Karpas-422 (cell line): ENCODE measurements at places on chromosomes 13 and 19.

DNA sequence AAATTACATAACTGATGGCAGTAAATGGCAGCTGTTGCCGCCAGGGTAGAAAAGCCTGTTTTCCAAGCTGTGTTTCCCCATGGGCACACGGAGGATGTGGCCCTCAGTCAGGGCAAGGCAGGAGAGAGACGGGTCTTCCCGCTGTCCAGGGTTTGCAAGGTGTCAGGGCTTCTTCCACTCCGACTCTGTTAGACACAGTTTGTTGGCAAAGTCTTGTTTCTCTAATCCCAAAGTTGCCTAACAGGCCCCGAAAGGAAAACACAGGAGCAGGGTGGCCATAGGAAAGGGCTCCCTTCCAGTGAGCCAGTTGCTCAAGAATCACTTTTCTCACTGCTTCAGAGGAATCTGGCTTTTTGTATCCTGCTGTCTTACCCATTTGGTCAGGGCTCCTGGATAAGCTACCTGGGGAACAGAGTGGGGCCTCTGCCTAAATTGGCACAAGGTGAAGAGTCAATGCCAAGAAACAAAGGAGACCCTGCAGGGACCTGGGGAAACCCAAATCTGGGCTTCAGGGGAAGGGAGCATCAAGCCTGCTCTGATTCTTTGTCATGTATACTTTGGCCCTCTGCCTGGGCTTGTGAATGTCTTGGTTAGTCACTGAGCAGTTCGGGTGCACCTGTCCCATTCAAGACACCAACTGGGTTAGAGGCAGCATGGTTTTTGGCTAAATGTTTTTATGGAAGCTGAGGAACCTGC lies 29.0 kb upstream of the CXCL17 start:
- peak; percentile 23 for DNase-seq

GRCh38 chr13:39144391-39144790 lies 106.1 kb downstream of the NHLRC3 start:
- DNase-seq: no peak

- no peak for DNase-seq
These were observed 2506.4 kb downstream of the PCDH9 start for GRCh38 chr13:64723724-64724123.

DNA sequence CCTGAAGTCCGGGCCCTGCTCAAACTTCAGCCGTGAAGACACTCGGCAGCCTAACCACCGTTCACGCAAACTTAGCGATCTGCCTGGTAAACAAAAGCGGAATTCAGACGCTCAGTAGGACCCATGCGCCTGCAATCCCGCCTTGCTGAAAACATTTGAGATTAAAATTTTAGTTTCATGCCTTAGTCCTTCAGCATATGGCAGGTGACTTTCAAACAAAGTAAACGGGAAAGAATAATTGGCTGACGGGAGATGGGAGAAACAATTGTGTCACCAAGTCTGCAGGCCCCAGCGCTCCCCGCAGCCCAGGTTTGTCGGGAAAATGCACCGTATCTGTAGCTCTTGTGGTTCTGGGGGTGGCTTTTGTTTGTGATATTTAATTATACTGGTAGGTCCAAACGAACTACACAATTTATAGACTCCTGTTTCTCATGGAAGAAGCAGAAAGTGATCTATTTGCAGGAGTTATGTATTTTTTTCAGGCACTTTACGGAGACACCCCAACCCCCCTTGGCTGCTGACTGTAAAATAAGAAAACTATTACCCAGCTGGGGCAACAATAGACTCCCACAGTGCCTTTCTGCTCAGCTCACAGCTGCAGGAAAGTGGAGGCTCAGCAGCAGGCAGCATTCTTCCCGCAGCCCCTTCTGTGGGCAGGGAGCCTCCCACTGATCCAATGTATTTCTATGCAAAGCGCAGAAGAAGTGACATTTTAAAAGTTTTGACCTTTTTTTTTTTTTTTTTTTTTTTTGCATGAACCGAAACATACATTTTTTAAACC lies 94.8 kb downstream of the SOX1 start:
- no peak for DNase-seq

GRCh38 chr19:42086770-42087550 lies 11.0 kb downstream of the ZNF574 start:
- peak; percentile 71 for DNase-seq

GRCh38 chr19:54606230-54606629 lies 12.8 kb downstream of the LILRA1 start:
- no peak for DNase-seq

DNA sequence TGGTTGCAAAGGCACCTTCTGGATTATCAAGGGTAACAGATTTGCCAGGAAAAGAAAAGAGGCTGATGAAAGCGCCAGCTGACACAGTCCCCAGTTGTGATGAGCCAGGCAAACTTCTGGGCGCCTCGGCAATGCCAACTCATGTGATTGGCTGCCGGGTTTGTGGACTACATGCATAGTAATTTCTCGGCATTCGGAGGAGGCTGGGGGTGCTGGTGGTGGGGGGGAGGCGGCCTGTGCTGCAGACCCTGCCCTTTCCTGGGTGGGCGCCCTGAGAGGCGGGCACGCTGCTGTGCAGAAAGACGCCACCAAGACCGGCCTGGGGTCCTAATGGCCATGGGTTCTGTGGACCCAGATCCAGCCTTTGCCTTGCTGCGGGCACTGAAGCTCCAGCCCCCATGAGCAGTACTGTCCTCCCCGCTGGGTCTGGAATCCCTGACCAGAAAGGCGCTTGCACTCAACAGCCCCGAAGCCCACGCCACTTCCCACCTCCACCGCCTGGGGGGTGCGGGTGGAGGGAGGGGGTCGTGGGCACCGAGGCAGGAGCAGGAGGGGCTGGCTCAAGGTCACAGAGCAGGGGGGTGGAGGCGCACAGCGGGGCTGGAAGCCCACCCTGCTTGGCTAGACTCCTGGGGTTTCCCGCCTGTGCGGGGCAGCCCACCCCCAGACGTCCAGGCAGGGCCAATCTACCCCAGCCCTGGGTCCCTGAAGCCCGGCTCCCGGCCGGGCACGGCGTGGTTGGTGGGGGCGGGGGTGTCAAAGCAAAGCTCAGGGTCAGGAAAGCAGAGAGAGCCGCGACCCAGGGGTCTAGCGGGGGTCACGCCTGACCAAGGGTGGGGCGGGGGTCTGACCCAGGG lies 1.0 kb downstream of the DIRAS1 start:
- DNase-seq: no peak

DNA sequence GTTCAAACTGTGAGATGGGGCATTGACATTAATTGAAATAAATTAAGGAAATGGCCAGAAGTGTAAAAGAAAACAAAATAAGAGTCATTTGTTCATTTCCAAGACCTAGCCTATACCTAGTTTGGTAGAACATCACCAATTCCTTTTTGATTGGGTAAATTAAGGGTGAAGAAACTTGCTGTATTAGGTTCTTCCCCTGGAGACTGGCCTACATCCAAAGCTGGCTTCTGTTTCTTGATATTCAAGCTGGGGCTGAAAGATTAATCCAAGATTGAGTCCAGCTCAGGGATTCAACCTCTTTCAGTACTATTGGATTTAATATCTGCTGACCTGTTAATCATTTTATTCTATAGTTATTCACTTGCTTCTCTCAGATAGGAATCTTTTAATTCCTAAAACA lies 183.2 kb downstream of the GPC6 start:
- no peak for DNase-seq

GRCh38 chr19:4650159-4650558 lies 10.8 kb downstream of the TNFAIP8L1 start:
- no peak for DNase-seq

DNA sequence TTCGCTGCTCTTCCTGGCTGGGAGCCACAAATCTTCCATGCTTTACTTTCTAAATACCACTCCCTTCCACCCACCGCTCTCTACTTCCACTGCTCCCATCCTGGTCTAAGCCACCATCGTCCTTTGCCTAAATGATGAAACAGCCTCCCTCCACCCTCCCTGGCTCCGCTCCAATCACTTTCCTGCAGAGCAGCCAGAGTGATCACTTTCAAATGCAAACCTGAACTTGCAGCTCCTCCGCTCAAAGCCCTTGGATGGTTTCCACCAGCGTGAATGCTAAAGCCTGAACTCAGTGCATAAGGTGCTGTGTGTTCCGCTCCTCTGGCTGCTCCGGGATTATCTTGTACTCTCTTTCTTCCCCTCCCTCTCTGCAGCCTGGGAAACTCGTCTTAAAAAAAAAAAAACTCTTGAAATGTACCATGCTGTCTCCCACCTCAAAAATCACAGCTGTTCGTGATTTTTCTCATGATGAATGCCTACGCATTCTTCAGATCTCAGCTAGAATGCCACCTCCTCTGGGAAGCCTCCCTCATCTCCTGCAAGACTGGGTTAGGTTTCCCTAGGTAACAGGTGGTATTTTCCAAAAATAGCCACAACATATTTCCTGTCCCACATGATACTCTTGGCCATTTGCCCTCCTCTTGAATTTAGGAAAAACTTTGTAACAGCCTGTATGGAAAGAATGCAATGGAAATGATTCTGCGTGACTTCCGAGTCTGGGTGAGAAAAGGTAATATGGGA lies 3.7 kb upstream of the SIN3B start:
- DNase-seq: no peak

GRCh38 chr13:107284173-107284572 lies 716.2 kb upstream of the ARGLU1 start:
- DNase-seq: no peak

GRCh38 chr13:107835339-107836018 lies 379.9 kb downstream of the LIG4 start:
- DNase-seq: no peak

- DNase-seq: no peak
These were observed 50.7 kb upstream of the FNDC3A start for GRCh38 chr13:48925001-48925400.

GRCh38 chr13:45220403-45220802 lies 19.6 kb upstream of the KCTD4 start:
- no peak for DNase-seq

DNA sequence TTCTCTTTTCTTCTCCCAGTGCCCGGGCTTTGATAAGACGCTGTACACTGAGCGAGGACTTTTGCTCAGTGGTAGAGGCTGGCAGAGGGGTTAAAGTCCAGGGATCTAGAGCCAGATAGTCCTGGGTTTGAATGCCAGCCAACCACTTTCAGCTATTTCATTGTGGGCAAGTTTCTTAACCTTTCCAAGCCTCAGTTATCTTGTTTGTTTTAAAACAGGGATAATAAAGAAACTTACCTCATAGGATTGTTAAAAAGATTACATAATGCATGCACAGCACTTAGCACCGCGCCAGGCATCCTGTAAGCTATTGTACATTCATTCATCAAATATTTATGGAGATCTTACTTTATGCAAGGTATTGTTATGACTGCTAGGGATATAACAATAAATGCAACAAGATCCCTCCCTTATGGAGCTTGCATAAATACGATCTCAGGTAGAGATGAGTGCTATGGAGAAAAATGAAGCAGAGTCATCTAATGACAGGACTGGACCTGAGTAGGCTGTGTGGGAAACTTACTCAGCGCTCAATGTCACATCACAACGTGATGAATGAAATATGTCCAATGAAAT lies 70.8 kb downstream of the LNX2 start:
- no peak for DNase-seq

DNA sequence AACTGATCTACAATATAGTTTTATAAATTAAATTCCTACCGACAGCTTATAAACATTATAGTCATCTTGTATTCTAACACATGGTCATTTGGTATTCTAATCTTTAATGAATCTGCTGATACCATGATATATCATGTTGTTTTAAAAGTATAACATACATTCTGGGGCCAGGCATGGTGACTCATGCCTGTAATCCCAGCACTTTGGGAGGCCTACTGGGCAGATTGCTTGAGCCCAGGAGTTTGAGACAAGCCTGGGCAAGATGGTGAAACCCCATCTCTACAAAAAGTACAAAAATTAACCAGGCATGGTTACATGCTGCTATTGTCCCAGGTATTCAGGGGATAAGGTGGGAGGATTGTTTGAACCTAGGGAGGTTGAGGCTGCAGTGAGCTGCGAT lies 3.1 kb downstream of the ZNF383 start:
- DNase-seq: no peak

GRCh38 chr19:45820413-45821102 lies 5.5 kb upstream of the RSPH6A start:
- no peak for DNase-seq

DNA sequence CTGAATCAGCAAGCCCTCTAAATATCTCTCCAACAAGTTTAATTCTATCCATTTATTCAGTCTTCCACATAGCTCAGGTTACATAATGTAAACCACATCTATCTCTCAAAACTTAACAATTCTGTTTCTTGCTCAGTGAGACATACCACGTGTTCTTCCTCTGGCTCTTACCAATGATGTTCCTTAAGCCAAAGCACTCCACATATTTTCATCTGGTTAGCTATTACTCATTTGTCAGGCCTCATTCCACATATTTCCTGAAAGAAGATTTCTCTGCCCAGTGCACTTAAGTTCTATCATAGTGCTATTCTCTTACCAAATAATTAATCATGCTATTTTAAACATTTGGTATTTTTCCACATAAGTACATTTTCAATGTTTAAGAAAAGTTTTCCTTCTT lies 403.3 kb upstream of the ATXN8OS start:
- peak; percentile 5 for DNase-seq

- DNase-seq: no peak
These were observed 799.1 kb downstream of the DIAPH3 start for GRCh38 chr13:59364641-59365085.

- DNase-seq: no peak
These were observed 310.6 kb downstream of the DCT start for GRCh38 chr13:94168783-94169453.

DNA sequence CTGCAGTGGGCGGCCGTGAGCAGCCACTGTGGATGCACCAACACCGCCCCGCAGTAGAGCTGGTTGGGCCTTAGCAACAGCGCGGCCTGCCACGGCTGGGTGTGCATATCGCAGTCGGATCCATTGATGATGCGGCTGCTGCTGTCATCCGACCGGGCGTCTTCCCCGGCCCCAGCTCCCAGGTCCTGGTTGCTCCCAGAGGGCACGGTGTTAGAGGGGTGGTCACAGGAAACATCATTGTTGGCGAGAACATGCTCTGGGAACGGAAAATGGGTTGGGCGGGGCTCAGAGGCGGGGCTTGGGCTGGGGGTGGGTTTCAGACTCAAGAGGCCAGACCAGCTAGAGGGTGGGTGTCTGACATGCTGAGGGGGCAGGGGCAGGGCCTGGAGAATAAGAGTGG lies 3.0 kb downstream of the KLK5 start:
- DNase-seq: no peak

GRCh38 chr13:40996426-40997092 lies 22.6 kb downstream of the ELF1 start:
- DNase-seq: no peak

GRCh38 chr19:1362387-1363257 lies 21.1 kb upstream of the NDUFS7 start:
- DNase-seq: no peak

- DNase-seq: peak; percentile 93
These were observed 1651.9 kb upstream of the MIR17HG start for GRCh38 chr13:89695343-89696257.

GRCh38 chr13:41502673-41503072 lies 45.3 kb downstream of the RGCC start:
- DNase-seq: peak; percentile 80

DNA sequence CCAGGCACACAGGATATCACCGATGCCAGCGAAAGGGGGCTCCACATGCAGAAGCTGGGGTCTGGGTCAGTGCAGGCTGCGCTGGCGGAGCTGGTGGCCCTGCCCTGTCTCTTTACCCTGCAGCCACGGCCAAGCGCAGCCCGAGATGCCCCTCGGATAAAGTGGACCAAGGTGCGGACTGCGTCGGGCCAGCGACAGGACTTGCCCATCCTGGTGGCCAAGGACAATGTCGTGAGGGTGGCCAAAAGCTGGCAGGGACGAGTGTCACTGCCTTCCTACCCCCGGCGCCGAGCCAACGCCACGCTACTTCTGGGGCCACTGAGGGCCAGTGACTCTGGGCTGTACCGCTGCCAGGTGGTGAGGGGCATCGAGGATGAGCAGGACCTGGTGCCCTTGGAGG lies 7.2 kb downstream of the NCAN start:
- no peak for DNase-seq
